Activated CD4-positive, alpha-beta T cell treated with anti-CD3 and anti-CD28 coated beads, Interleukin-2, amount 50 U/mL, for 24 hours (primary cell): ENCODE measurements at places on chromosomes 7 and 10.

GRCh38 chr7:108235451-108236061, 105.4 kb upstream of the LAMB4 start:
- no peak for DNase-seq

GRCh38 chr10:5949009-5949759, 28.2 kb downstream of the IL15RA start:
- no peak for DNase-seq

DNA sequence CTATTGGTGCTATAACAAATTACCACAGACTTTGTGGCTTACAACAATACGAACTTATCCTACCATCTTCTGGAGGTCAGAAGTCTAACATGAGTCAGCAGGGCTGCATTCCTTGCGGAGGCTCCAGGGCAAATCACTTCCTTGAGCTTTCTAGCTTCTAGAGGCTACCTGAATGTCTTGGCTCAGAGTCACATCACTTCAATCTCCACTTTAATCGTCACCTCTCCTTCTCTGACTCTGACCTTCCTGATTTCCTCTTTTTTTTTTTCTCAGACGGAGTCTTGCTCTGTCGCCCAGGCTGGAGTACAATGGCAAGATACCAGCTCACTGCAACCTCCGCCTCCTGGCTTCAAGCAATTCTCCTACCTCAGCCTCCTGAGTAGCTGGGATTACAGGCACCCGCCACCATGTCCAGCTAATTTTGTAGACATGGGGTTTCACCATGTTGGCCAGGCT, 44.6 kb upstream of the ANAPC16 start:
- no peak for DNase-seq

DNA sequence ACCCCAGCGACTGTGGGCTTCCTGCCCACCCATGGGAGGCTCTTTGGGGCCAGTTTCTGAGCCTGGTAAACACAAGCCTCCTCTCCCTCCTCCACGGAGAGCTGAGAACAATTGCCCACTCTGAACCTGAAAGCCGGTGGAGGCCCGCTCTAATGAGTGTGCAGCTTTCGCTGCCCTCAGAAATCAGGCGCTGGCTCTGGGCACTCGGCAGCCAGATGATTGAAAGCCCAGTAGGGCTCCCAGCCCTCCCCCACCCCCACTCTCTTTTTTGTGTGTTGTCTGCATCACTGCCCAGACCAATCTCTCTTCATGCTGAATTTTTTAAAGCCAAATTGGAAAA, 438.9 kb downstream of the RPS24 start:
- DNase-seq: no peak

- no peak for DNase-seq
Measured at GRCh38 chr10:74255888-74256357, 104.9 kb downstream of the ADK start.

DNA sequence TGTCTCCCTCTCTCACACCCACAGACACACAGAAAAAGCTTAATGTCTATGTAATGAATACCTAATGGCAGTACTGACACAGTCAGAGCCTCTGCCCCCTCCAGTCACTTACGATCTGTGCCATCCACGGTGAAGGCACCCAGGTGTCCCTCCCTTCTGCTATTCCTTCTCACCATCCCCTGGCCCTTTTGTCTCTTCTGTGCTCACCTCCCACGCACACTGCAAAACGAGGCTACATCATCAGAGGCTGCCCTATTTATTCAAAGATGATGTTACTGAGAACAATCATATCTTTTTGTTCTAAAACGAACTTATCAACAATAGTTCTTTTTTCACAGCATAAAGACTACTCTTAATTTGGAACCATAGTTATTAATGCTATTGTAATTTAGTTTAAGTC, 246.9 kb upstream of the MKLN1 start:
- no peak for DNase-seq

GRCh38 chr7:2409745-2410414, 6.5 kb downstream of the CHST12 start:
- DNase-seq: no peak

DNA sequence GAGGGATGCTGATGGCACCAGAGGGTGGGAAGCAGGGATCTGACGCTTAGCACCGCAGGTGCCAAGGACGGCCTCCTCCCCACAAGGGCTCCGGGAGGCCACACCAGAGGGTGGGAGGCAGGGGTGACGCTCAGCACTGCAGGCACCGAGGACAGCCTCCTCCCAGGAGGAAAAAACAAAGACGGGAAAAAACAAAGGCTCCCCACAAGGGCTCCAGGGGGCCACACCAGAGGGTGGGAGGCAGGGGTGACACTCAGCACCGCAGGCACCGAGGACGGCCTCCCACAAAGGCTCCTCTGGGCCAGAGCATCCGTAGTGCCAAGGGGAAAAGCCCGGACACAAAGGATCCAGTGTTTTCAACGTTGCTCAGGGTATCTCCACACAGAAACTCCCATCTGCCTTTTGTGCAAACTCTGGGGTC, 25.6 kb downstream of the DIP2C start:
- no peak for DNase-seq

GRCh38 chr10:788796-789748, 99.6 kb upstream of the DIP2C start:
- DNase-seq: no peak

DNA sequence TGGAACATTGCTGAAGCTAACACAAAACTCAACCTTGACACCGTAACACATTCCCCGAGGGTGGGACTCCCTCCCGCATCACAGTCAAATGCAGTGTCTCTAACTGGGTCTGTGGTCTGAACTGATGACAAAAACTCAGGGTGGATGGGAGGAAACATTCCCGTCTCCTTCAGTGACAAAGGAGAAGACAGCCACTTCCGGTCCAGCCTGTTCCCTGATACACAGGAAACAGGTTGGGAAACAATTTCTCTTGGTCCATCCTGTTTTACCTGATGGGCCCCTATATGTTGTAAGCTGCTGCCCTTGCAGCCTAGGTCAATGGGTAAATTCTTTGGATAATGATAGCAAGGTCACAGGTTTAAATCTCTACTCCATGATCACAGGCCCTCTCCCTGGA, 20.4 kb downstream of the SLC13A4 start:
- no peak for DNase-seq

GRCh38 chr7:150515248-150516147, 826 bp downstream of the GIMAP7 start:
- DNase-seq: no peak

DNA sequence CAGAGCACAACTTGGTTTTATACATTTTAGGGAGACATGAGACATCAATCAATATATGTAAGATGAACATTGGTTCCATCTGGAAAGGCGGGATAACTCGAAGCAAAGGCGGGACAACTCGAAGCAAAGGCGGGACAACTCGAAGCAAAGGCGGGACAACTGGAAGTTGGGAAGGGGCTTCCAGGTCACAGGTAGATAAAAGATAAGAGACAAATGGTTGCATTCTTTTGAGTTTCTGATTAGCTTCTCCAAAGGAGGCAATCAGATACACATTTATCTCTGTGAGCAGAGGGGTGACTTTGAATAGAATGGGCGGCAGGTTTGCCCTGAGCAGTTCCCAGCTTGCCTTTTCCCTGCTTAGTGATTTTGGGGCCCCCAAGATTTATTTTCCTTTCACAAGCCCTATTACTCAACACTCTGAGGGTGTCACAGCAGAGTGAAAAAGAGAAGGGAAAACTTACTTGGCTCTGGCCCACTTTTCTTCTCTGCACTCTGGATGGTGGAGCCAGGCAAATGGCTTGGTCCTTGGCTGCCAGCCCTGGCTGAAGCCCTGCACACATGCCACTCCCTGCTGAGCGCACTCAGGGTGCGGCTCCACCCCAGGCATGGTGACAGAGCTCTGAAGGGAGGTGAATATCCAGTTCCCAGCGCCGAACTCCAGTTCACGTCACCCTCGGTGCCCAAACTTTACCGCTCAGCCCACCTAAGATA, 46.7 kb downstream of the PARD3 start:
- no peak for DNase-seq

DNA sequence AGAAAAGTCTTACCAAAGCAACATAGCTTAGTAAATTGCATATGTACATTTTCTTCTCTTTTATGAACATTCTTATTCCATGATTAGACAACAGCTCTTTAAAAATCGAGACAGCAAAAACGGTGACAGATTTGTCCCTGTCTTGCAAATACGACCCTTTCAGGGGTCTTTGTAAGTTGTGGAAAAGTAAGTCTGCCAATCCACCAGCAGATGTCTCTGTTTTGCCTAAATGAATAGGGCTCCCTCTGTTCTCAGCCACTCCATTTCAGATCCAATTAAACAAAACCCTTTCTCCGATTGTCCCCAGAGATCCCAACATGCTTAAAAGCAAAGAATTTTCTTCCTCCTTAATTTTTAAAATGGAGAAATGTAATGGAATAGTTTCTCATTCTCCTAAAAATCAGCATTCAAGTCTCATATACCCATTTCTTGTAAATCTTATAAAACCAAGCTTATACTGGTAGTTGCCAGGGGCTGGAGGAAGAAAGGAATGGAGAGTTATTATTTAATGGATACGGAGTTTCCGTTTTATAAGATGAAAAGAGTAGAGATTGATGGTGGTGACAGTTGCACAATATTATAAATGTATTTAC, 61.0 kb upstream of the NFE2L3 start:
- DNase-seq: peak; percentile 8

GRCh38 chr7:77427996-77428603, 12.0 kb upstream of the GSAP start:
- no peak for DNase-seq

DNA sequence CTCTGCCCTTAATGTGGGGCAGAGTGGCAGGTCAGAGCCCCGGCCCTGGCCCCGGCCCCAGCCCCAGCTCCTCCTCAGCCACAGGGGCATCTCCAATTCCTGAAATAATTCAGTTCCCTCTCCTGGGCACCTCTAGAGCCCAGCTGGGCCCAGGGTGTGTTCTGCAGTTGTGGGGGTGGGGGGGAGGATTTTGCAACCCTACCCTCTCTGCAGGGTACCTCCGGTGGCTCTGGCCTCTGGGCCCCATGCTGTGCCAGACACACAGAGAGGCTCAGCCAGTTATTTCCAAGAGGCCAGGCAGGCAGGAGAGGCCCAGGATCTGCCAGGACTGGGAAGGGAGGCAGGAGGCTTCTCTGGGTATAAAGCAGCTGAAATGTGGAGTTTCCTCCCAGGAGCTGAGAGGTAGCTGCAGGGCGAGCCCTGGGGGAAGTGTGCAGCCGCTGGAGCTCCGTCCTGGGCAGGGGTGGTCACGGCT, 47.9 kb downstream of the PWWP2B start:
- no peak for DNase-seq

- no peak for DNase-seq
Measured at GRCh38 chr7:85508642-85509410, 322.0 kb upstream of the SEMA3D start.

GRCh38 chr7:36278620-36279172, 111.0 kb upstream of the ANLN start:
- DNase-seq: no peak

GRCh38 chr7:47670729-47671128, 88.8 kb upstream of the TNS3 start:
- no peak for DNase-seq

GRCh38 chr10:102410429-102411073, 8.0 kb downstream of the PSD start:
- DNase-seq: no peak

DNA sequence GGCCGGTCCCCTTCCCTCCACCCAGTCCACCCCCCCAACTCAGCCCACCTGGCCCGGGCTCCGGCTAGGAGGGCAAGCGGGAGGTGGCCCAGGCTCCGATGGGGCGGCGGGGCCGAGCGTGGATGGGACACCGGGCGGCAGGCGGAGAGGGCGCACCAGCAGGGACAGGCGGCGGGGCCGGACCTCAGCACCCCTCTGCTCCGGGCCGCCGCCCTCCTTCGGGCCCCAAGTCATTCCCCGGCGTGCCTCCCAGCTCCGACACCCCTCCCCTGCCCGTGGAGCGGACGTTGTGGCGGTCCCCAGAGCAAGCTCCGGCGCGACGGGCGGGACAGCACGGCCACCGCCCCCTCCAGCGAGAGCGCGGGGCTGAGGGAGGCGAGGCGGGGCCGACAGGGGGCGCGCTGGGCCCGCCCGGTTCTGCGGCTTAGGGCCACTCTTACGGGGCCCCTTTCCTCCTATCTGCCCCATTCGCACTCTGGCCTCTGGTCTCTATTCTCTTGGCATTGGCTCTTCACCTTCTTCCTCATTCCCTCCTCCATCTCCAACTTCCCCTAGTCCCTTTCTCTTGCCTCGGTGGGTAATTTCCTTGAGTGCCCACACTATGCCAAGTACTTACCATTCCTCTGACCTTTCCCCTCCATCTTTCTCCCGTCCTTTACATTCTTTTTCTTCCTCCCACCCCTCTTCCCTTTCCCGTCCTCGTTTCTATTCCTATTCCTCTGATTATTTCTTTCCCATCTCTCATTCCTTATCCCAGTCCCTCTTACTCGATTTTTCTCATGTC, 701 bp upstream of the GBX1 start:
- DNase-seq: peak; percentile 33

DNA sequence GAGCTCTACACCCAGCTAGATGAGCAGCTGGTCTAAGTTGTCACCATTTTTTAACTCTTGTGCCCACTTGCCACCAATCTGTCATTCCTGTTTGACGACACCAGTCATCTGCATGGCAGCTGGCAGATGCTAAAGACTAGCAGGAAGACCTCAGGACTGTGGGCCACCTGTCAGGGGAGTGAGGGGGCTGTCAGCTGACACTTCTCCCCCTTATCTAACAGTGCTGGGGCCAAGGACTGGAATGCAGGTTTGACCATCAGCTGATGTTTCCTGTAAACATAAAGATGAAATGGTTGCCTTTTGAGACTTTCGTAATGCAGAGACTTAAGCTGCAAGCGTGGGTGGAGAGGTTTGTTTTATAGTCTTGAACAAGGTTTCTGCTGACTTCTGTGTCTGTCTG, 93.5 kb downstream of the WNT2 start:
- DNase-seq: no peak

DNA sequence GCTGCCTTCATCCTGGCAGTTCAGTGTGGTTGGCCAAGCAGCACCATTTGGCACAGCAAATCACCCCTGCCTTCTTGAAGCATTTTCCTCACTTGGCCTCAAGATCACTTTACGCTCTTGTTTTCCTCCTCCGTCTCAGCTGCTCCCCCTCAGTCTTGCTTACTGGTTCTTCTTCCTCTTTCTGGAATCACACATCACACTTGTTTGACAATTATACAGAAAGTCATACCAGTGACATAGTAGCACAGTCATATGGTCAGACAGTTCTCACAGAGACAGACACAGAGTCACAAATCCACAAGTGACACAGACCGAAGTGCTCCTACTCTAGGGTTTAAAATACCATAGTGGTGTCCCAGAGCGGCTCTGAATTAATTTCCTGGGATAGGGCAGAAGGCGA, 43.8 kb upstream of the ARL4A start:
- DNase-seq: no peak

DNA sequence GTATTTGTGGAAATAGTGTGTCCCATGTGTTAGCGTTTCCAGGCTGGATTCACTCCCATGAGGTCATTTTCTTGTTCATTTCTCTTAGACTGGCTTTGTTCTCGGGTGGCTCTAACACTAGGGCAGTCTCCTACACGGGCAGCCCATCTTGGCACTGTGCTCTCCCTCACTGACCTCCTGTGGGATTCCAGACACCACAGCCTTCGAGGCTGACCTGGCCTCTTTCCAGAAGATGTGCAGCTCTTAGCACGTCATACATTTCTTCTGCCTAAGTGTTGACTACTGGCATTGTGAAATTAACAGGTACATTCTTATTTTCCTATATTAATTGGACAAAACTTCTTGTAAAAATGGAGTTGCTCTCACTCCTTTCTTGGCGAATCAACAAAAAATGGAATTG, 72.8 kb downstream of the INSYN2A start:
- DNase-seq: no peak

- DNase-seq: no peak
Measured at GRCh38 chr10:58479045-58479444, 33.6 kb upstream of the BICC1 start.

- DNase-seq: no peak
Measured at GRCh38 chr7:17699696-17700095, 240.6 kb downstream of the SNX13 start.
